Fibroblast of villous mesenchyme (primary cell): ENCODE measurements at places on chromosomes 7 and 10.

DNA sequence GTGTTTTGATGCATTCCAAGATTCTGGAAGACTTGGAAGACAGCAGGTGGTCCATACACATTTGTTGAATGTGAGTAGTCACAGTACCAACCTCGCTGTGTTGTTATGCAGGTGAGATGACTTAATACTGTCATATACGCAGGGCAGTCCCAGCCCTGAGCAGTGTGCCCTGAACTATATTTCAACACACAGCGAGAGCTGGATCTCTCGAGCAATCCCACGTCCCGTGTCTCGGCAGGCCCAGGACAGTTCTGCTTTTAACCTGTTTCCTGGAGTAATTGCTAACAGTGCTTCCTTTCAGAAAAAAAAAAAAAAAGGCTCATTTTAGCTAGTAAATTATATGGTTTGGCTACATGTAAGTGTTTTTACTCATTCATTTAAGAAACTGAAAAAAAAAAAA, 179.7 kb downstream of the PRKCQ start:
- DNase-seq = no peak

DNA sequence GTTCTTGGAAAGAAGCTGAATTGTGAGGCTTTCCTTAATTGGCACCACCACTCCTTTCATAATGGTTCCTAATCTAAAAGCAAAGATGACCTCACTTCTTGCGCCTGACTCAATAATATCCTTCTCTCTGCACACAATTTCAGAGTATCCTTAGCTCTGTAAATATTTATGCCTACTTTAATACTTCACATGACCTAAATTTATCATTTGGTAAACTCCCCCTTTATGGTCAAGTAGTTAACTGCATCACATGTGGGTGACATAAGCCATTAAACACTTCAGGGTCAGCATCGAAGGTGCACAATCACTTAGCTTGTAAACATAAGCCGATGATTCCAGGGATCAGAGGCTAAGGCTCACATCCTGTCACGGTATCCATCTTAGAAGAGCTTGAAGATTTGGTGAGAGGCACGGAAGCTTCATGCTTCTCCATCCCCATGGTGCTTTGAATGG, 7.3 kb upstream of the RHOBTB1 start:
- peak; percentile 92 for DNase-seq

- DNase-seq = no peak
These were observed 169.6 kb downstream of the POM121L12 start for GRCh38 chr7:53205006-53205405.

DNA sequence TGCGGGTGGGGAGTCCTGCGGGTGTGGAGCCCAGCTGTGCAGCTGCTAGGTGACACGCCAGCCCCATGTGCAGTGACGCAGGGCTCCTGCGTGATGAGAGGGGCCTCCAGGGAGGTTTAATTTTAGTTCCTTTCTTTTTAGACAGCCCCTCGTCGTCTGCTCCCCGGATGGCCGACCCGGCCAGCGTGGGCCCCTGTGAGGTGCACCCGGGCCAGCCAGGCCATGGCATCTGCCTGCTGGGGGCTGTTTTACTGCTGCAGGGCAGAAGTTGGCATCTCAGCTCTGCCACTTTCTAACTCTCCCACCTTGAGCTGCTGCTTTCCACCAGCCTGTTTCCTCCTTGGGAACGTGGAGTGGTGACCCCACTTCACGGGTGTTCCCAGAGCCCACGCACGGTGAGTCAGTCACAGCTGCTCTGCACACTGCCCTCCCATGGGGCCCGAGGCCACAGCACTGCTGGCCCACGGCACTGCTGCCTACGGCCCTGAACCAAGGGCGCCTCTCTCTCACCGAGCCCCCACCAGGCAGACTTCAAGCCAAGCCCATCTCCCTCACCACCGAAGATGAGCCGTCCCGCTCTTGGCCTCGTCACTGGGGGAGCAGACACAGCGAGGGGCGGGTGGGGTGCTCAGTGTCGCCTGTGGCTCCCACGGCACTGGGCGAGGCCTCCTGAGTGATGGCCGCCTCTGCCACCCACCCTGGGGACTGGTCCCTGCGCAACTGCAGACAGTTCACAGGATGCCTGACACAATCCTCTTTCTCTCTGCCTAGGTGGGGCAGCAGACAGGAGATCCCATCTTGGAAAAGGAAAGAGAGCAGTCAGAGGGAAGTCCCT, 21.3 kb downstream of the CYP2W1 start:
- no peak for DNase-seq

- DNase-seq = peak; percentile 37
These were observed 33.9 kb upstream of the SLC29A3 start for GRCh38 chr10:71285180-71285545.

GRCh38 chr10:130138479-130138866, 2.3 kb downstream of the GLRX3 start:
- DNase-seq = peak; percentile 64

DNA sequence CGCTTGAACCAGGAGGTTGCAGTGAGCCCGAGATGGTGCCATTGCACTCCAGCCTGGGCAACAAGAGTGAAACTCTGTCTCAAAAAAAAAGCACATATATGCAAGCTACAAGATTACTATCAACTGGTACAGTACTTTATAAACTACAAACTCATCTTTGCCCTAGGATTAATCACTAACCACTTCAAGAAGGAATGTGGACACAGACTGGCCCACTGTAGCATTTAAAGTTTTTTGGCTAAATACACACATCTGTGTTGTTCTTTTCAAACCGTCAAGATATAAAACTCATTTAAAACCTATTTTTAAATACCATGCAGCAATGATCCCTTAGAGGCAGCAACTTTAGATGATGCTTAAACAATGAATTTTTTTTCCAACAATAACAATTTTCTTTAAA, 205.4 kb downstream of the IMMP2L start:
- no peak for DNase-seq

GRCh38 chr10:3802526-3803265, 17.7 kb upstream of the KLF6 start:
- DNase-seq = no peak

DNA sequence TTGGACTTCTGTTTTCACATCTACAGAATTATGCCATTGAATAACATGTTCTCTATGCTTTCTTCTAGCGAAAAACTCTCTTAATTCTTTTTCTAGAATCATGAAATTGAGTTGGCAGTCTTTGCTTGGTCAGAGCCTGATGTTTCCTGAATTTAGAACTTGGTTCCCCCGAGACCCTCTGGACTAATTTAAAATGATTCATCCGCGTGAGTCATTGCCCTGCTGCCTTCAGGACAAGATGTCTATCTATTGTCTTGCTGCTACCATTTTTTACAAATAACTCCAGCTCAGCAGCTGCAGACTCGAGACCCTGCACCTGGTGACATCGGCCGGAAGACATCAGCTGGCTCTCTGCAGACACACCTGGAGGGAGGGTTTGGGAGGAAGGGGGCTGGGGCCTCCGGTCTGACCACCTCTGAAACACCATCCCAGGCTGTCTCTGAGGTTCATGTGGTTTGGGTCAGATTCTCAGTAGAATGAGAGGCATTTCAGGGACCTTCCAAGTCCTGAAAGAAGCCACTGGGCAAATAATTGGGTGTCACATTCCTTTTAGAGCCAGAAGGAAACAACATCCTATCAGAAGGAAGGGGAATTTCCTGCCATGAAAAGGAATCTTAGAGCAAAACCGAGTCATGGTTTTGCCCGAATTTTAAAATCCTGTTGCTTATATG, 20.9 kb upstream of the KLF6 start:
- peak; percentile 80 for DNase-seq

- no peak for DNase-seq
These were observed 106.7 kb downstream of the LRMDA start for GRCh38 chr10:75538144-75538543.

- no peak for DNase-seq
These were observed 158.3 kb downstream of the TCF7L2 start for GRCh38 chr10:113108194-113108835.

GRCh38 chr7:41104631-41105030, 598.3 kb downstream of the INHBA start:
- no peak for DNase-seq

GRCh38 chr10:101230183-101230917, 1.1 kb upstream of the LBX1 start:
- DNase-seq = no peak

GRCh38 chr10:123678376-123678775, 12.2 kb downstream of the GPR26 start:
- DNase-seq = no peak

- no peak for DNase-seq
These were observed 7.9 kb downstream of the FAM13C start for GRCh38 chr10:59354434-59354833.

- DNase-seq = no peak
These were observed 7.8 kb upstream of the BHLHA15 start for GRCh38 chr7:98203261-98203963.

GRCh38 chr7:45140827-45141226, 16.8 kb upstream of the RAMP3 start:
- no peak for DNase-seq

- DNase-seq = no peak
These were observed 37.5 kb downstream of the GDI2 start for GRCh38 chr10:5775685-5776084.

DNA sequence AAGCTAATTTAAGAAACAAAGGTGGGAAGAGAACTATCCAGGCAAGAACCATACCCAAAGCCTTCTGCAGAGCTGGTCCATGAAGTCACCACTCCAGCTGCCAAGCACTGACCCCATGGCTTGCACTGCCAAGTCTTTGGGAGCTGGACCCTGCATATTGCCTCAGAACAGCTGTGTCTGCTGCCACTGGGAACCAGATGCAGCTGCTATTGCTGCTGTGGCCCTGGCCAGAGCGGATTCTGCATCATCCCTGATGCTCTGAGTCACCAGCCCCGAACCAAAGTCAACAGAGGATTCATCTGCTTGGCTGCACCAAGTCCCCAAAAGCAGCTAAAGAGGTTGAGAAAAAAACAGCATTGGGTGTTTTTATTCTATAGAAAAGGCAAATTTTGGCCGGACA, 39.2 kb upstream of the GSAP start:
- peak; percentile 83 for DNase-seq

- DNase-seq = no peak
These were observed 1029.5 kb upstream of the LRRN3 start for GRCh38 chr7:110061387-110061786.

- DNase-seq = peak; percentile 80
These were observed 35.4 kb downstream of the TMEM120A start for GRCh38 chr7:75958802-75959543.

DNA sequence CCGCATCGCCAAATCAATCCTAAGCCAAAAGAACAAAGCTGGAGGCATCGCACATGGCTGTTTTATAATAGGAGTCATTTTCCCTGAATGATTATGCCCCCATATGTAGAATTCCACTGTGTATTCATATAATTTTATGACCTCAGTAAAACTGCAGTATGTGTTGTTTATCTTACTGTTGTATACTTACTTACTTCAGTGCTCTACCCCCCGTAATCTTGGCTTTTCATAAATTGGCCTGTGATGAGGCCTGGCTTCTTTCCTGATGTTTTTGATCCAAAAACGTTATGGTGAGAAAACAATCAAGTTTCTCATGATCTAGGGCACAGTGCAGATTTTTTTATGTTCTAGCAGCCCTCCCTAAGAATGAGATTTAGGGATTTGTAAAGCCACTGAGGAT, 306.4 kb upstream of the FZD1 start:
- peak; percentile 57 for DNase-seq

GRCh38 chr7:155262031-155262430, 35.6 kb upstream of the INSIG1 start:
- DNase-seq = peak; percentile 8

GRCh38 chr10:80603516-80603915, 65.8 kb downstream of the SH2D4B start:
- DNase-seq = no peak

DNA sequence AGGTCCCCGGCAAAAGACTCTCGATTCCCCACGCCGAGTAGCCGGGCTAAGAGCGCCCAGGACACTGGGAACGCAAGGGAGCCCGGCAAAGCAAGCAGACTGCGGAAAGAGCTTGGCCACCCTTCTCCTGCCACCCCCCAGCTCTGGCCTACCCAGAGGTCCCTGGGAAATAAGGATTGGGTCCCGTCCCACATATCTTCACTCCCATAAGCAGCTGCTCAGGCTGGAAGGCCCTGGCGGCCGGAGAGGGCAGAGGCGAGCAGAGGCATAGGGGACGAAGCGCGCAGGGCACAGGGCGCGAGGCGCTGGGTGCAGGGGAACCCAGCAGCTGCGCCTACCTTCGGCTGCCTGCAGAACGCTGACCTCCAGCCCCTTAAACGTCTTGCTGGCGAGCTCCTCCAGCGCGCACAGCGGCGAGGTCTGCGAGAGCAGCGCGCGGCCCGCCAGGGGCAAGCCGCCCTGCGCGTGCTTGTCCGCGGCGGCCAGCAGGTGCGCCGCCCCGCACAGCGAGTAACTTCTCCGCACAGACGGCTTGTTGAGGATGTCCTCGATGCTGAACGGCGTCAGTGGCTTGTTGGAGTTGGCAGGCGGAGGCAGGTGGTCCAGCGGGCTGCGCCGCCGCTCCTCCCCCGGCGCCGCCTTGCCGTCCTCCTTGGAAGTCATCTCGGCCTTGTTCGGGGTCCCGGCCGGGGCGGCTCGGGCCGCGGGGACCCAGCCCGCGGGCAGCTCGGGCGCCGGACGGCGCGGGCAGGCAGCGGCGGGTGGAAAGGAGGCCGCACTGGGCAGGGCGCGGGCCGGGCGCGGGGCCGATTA, 904 bp downstream of the LBX1 start:
- DNase-seq = no peak

DNA sequence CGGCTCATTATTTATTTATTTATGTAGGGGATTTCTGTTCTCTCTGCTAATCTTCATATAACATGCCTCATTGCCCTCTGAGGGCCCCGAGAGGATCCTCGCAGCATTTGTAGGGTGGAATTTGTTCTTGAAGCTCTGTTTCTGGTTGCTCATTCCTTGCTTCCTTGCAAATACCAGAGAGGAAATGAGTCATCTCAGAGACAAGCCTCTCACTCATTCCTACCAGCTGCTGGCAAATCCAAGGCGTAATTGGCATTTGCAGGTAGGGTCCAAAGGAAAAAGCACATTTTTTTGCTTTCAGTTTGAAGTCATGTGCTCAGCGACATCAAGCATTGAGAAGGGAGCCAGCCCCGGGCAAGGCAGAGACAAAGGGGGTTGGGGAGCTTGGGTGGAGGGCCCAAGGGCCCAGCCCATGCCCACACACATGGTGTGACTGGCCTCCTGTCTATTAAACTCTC, 501.6 kb downstream of the GALNT17 start:
- DNase-seq = peak; percentile 85

DNA sequence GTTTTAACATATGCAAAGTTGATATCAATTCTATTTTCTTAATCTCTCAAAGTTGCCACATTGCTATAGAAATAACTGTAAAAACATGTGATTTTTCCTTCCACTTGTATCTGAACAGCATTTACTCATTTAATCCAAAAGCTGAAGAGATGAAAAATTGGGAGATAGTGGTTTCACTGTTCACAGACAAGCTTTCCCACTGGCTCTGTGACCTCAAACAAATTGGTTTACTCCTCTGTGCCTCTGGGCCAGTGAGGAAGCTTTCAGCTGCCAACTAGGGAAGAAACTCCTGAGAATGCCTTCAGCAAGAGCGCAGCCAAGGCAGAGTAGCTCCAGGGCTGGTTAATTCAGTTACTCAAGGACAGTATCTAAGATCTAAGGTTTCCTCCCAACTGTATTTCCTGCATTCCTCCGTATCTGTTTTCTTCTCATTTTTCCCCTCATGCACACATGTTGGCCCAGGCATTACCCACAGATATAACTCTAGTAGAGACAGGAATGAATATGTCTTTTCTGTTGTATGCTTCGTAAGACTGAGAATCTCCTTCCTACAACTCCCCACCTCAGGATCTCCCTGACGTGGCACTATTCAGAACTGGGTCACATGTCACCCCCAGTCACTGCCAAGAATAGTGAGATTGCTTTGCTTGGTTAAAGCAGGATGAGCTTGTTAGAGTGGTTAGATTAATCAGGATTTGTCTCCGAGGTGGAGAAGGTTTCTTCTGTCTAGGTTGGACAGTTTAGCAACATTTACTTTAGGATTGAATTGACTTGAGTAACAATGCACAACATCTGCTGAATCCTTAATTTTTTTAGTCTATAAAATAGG, 315.7 kb downstream of the NRG3 start:
- peak; percentile 37 for DNase-seq
